Ovary (tissue), 10 donors: ENCODE measurements at places on chromosomes 5 and 9. TPM values are rescaled to one million over a fixed set of nuclear protein-coding genes. Genes with fewer than 3 reads are reported as not detected.

The PAPPA gene
- 2.3 TPM for total RNA-seq

The LRRC14B gene
- total RNA-seq: not detected

The PTGES gene
- total RNA-seq: 1.6 TPM

The LHX6 gene
- total RNA-seq: 1.2 TPM

The TMEM174 gene
- total RNA-seq: not detected

The ANKRD31 gene
- total RNA-seq: 0.40 TPM

The GALNT12 gene
- total RNA-seq: 1.4 TPM

The CDH9 gene
- not detected for total RNA-seq

The NR6A1 gene
- total RNA-seq: 0.82 TPM

The PCBD2 gene
- 9.5 TPM for total RNA-seq

DNA sequence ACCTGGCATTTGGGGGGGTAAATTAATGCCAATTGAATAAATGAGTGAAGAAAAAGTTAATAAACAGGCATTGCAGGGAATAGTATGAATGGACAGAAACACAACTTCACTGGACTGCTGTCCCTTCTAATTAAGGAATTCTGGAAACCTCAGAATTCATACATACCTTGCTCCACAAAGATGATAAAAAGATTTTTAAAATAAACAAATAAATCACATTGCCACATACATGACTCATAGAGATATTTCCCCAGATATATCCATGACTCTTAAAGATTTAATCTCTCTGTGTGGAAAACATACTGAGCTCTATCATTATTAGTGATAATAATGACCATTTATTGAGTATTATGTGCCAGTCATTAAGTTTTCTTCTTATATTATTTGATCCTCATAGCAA is 469.0 kb upstream of the MEF2C start:
- no peak overlapping the region for H3K27ac ChIP-seq
- H3K4me1 ChIP-seq: no peaks in the 10 kb centered on the region
- no peak for DNase-seq
- no peaks in the 10 kb centered on the region for H3K27me3 ChIP-seq

DNA sequence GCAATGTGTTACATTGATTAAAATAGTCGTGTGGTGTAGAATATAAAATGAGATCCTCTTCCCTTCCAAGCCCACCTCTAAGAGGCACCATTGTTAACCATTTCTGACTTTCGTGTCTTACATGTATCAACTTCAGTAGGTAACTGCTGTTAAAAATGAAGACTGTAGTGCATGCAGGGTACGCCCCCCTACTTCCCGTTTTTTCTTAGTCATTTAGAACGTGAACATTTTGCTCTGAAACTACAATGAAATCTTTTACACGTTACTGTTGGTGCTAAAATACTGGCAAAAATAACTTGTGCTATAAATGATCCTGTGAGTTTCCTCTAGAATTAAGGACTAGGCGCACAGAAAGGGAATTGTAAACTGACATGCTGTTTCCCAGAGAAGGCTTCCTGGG is 41.5 kb downstream of the WNK2 start:
- no peak for DNase-seq
- H3K36me3 ChIP-seq: no peaks in the 10 kb centered on the region
- H3K27ac ChIP-seq: no peak overlapping the region
- no peaks in the 10 kb centered on the region for H3K27me3 ChIP-seq
- H3K4me1 ChIP-seq: no peaks in the 10 kb centered on the region

DNA sequence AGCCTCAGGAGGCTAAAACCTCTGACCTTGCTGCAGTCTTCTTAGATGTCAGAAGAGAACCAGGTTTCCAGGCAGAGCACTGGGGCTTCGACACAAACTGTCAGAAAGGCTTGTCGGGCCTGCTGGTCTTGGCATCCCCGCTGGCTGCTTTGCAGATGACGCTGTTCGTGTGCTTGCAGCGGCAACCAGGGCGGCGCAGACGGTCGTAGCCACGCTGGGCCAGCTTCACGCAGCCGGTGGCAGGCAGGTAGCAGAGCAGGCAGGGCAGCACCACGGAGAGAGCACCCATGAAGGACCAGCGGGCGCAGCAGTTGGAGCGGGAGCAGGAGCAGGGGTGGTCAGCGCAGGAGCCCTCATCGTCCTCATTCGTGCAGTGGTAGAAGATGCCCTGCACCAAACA is 10.7 kb downstream of the SPRY4 start:
- no peak overlapping the region for H3K27ac ChIP-seq
- no peaks in the 10 kb centered on the region for H3K27me3 ChIP-seq
- H3K4me3 ChIP-seq: no peak overlapping the region
- DNase-seq: no peak

GRCh38 chr5:40972434-40972833 is 63.1 kb downstream of the C7 start:
- H3K27me3 ChIP-seq: no peaks in the 10 kb centered on the region
- peaks cover 1% of the 10 kb centered on the region for H3K4me1 ChIP-seq
- no peak overlapping the region for H3K27ac ChIP-seq
- no peaks in the 10 kb centered on the region for H3K36me3 ChIP-seq
- H3K4me3 ChIP-seq: no peak overlapping the region
- DNase-seq: no peak

DNA sequence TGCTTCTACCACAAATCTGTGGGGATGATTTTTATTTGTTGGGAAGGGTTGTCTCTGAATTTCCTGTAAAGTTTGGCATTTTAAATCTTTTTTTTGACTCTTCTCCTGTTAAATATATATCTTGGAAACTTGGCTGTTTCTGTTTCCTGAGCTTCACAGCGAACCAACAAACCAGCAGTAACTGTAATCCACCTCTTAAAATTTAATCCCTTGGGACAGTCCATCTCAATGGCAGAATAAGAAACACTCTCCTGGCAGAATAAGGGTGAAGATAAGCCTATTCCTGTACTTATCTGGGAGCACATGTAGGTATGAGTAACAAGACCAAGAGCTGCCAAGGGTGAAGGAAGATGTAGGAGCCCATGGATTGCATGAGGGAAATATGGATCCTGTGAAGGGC is 73.1 kb upstream of the RPS23 start:
- peaks cover 4% of the 10 kb centered on the region for H3K4me1 ChIP-seq
- H3K36me3 ChIP-seq: no peaks in the 10 kb centered on the region
- no peaks in the 10 kb centered on the region for H3K27me3 ChIP-seq
- no peak overlapping the region for H3K27ac ChIP-seq
- H3K4me3 ChIP-seq: no peak overlapping the region

DNA sequence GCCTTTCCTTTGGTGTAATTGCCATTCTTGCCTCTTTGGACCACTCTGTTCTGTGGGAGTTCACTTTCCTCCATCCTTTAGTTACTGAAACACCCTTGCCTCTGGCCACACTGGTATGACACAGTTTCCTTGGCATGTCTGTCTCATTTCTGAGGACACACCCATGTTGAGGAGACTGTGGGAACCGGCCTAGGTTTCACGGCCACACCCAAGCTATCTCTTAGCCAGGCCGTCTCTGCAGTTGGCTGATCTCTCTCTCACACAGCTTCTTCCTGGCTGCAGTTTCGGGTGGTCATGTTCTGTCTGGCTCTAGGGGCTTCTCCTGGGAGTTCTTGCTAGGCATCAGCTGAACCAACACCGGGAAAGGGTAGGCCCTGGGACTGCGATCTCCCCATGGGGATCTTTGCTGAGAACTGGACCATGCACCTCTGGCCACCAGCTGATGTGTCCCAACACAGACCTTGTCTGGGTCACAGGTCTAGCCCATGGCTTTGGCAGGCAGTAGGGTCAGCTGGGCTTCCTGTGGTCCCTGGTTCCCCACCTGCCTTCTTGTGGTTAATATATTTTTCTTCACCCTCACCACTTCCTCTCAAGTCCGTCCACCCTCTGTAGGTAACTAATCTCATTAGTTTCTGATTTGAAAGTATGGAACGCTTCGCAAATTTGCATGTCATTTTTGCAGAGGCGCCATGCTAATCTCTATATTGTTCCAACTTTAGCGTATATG is 24.9 kb downstream of the ARHGEF37 start:
- peaks cover 2% of the 10 kb centered on the region for H3K36me3 ChIP-seq
- H3K27ac ChIP-seq: no peak overlapping the region
- no peaks in the 10 kb centered on the region for H3K27me3 ChIP-seq

- H3K27ac ChIP-seq: no peak overlapping the region
- H3K36me3 ChIP-seq: no peaks in the 10 kb centered on the region
- no peak overlapping the region for H3K4me3 ChIP-seq
- H3K4me1 ChIP-seq: no peaks in the 10 kb centered on the region
- H3K27me3 ChIP-seq: no peaks in the 10 kb centered on the region
- no peak for DNase-seq
Observed at GRCh38 chr5:111043712-111044506, 27.6 kb upstream of the TSLP start.

DNA sequence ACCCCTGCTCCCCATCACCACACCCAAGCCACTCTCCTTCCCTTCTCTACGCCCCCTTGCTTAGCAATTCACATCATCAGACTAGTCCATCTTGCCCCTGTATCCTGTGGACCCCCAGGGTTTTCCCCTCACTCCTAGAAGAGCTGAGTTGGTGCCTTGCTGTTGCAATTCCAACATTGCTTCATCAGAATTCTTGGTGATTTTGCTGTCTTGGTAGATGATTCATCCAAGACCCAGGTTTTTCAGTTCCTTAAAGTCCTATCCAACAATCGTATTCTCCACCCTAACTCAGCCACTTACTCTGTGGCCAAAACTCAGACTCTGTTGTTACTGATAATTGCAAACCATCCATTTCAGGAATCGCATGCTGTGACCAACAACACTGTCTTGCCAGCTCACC is 21.4 kb upstream of the CCNJL start:
- no peaks in the 10 kb centered on the region for H3K4me1 ChIP-seq
- H3K36me3 ChIP-seq: no peaks in the 10 kb centered on the region
- H3K27me3 ChIP-seq: no peaks in the 10 kb centered on the region
- H3K4me3 ChIP-seq: no peak overlapping the region
- H3K27ac ChIP-seq: no peak overlapping the region

GRCh38 chr9:84239343-84239742 is 101.2 kb downstream of the SLC28A3 start:
- no peaks in the 10 kb centered on the region for H3K36me3 ChIP-seq
- H3K4me3 ChIP-seq: no peak overlapping the region
- no peak for DNase-seq
- no peaks in the 10 kb centered on the region for H3K4me1 ChIP-seq
- no peak overlapping the region for H3K27ac ChIP-seq

GRCh38 chr5:88868468-88869068 is 14.4 kb downstream of the MEF2C start:
- peaks cover 3% of the 10 kb centered on the region for H3K4me1 ChIP-seq
- no peak overlapping the region for H3K27ac ChIP-seq
- H3K4me3 ChIP-seq: no peak overlapping the region
- no peaks in the 10 kb centered on the region for H3K36me3 ChIP-seq
- no peak for DNase-seq
- H3K27me3 ChIP-seq: no peaks in the 10 kb centered on the region

- no peak for DNase-seq
- H3K36me3 ChIP-seq: no peaks in the 10 kb centered on the region
- H3K4me1 ChIP-seq: no peaks in the 10 kb centered on the region
- H3K27me3 ChIP-seq: no peaks in the 10 kb centered on the region
Observed at GRCh38 chr9:86549401-86549811, 195.2 kb upstream of the TUT7 start.

- no peaks in the 10 kb centered on the region for H3K36me3 ChIP-seq
- peak; percentile 64 for DNase-seq
- no peak overlapping the region for H3K27ac ChIP-seq
- H3K4me3 ChIP-seq: no peak overlapping the region
Observed at GRCh38 chr9:127927201-127927987, 3.2 kb downstream of the PIP5KL1 start.

- H3K4me3 ChIP-seq: no peak overlapping the region
- no peak for DNase-seq
- H3K4me1 ChIP-seq: no peaks in the 10 kb centered on the region
- no peaks in the 10 kb centered on the region for H3K27me3 ChIP-seq
- H3K27ac ChIP-seq: no peak overlapping the region
Observed at GRCh38 chr9:88523056-88523455, 11.9 kb upstream of the NXNL2 start.

- peaks cover 18% of the 10 kb centered on the region for H3K4me1 ChIP-seq
- H3K27ac ChIP-seq: no peak overlapping the region
- no peak for DNase-seq
- no peaks in the 10 kb centered on the region for H3K36me3 ChIP-seq
- no peaks in the 10 kb centered on the region for H3K27me3 ChIP-seq
Observed at GRCh38 chr5:16666883-16667398, 50.1 kb upstream of the RETREG1 start.

GRCh38 chr5:8355981-8356380 is 487.0 kb downstream of the MTRR start:
- H3K4me1 ChIP-seq: no peaks in the 10 kb centered on the region
- H3K27me3 ChIP-seq: no peaks in the 10 kb centered on the region
- H3K27ac ChIP-seq: no peak overlapping the region
- no peak overlapping the region for H3K4me3 ChIP-seq
- DNase-seq: no peak
- H3K36me3 ChIP-seq: no peaks in the 10 kb centered on the region

- DNase-seq: no peak
- no peak overlapping the region for H3K27ac ChIP-seq
- no peaks in the 10 kb centered on the region for H3K36me3 ChIP-seq
- H3K4me3 ChIP-seq: no peak overlapping the region
- H3K27me3 ChIP-seq: no peaks in the 10 kb centered on the region
- no peaks in the 10 kb centered on the region for H3K4me1 ChIP-seq
Observed at GRCh38 chr5:82586661-82587310, 308.6 kb upstream of the RPS23 start.

GRCh38 chr9:132780230-132781007 is 97.7 kb downstream of the AK8 start:
- no peak overlapping the region for H3K4me3 ChIP-seq
- no peaks in the 10 kb centered on the region for H3K27me3 ChIP-seq
- H3K27ac ChIP-seq: no peak overlapping the region
- H3K4me1 ChIP-seq: peaks cover 4% of the 10 kb centered on the region

DNA sequence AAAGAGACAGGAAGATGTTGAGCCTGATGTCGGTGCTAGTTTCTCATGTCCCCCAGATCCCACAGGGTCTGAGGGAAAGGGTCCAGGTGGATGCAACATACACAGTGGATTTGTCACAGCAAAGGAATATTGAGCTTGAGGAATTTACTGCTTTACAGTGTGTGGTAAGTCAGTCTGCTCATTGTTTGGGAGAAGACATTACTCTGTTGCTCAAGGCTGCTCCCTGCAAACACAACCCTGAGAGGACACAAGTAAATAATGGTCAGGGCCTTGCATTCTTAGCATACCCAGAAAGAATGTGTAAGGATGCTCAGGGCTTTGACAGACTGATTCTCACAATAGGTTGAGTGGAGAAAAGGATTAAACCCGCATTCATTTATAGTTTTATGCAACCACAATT is 7.3 kb upstream of the MAN2A1 start:
- H3K27me3 ChIP-seq: no peaks in the 10 kb centered on the region
- DNase-seq: no peak
- H3K4me3 ChIP-seq: no peak overlapping the region
- H3K4me1 ChIP-seq: no peaks in the 10 kb centered on the region

- no peak overlapping the region for H3K4me3 ChIP-seq
- no peaks in the 10 kb centered on the region for H3K4me1 ChIP-seq
- no peak overlapping the region for H3K27ac ChIP-seq
- no peaks in the 10 kb centered on the region for H3K27me3 ChIP-seq
Observed at GRCh38 chr9:110357505-110357904, 19.8 kb upstream of the TXNDC8 start.

- no peak overlapping the region for H3K4me3 ChIP-seq
- DNase-seq: no peak
- no peaks in the 10 kb centered on the region for H3K27me3 ChIP-seq
- H3K4me1 ChIP-seq: no peaks in the 10 kb centered on the region
- no peak overlapping the region for H3K27ac ChIP-seq
Observed at GRCh38 chr5:27140831-27141230, 102.4 kb upstream of the CDH9 start.
